ENCODE measurements at places on chromosomes 5 and 9. TPM values are rescaled to one million over a fixed set of nuclear protein-coding genes. Genes with fewer than 3 reads are reported as not detected.

DNA sequence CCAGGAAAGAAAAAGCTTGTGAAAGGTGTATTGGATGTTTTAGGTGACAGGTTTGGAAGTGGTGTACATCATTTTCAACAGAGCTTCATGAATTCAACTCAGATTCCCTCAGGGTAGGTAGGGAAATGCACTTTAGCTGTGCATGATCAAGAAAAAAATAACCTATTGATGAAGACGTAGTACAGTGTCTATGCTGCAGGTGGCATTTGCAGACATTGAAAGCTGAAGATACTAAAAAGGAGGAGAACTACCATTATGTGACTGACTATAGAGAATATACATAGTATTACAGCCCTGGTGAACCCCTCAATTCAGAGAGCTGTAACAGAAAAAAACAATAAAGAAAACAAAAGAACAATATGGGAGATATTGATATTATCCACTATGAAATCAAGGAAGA is 2344.7 kb upstream of the ACO1 start:
- DNase-seq, result no peak

- DNase-seq, result peak; percentile 86
Observed at GRCh38 chr5:33936004-33936380, 194 bp upstream of the RXFP3 start.

DNA sequence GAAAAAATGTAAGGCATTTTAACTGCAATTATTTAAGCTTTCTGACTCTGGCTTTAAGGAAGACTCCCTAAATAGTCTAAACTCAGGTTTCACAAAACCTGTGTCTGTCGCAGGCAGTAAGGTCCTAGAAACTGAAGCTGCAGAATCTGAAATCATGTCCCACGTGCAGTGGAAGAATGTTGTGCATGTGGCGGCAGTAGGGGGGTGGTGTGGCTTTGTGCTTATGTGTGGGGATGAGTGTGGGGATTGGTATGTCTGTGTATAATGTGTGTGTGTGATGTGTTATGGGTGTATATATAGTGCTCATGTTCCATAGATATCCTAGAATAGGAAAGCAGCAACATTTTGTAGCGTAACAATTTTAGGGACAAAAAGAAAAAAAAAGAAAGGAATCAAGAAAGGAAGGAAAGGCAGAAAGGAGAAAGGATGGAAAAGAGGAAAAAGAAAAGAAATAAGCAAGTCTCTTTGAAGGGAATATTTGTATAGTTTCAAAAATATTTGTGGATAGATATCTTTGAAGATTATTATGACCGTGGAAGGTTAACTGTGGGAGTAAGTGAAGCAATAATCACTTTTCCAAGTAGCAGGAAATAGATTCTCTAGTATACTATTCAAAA is 6.6 kb downstream of the ANKDD1B start:
- no peak for DNase-seq

DNA sequence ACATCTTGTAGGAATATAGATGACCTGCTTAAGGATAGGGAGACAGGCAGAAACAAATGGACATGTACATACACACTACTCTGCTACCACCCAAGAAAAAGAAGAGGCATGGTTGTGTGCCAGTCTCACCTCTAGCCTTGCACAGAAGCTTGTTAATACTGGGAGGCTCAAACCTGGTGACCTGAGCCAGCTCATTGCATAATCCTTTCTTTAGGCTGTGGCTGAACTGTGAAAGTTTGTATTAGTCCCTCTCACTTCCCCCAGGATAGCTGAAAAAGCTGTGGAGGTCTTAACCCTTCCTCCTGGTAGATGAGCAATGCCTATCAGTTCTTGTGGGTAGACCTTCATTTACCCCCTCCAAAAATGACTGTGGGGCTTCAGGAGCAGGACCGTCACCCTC is 28.7 kb downstream of the TPD52L3 start:
- no peak for DNase-seq

DNA sequence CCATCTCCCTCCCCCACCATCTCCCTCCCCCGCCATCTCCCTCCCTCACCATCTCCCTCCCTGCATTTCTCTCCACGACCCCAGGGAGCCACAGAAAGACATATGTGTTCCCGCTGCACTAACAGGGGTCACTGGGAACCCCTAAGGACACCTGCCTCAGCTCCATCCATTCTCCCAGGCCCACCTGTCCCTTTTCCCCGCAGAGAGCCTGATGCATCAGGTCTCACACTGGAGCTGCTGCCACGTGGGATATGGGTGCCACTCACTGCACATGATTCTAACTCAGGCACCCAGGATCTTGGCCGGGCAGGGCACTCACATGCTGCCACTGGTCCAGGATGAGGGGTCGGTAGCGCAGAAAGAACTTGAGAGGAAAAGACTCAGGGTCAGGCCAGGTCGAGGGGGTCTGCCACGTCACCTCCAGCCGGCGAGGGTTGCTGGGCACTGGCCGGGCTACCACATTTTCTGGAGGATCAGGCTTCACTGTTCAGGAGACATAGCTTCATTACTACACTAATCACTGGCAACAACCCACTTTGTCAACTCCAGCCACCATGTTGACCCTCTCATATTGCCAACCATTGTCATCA is 33.2 kb upstream of the ENHO start:
- DNase-seq, result peak; percentile 47

GRCh38 chr9:110199643-110200042 is 8.3 kb downstream of the C9orf152 start:
- no peak for DNase-seq

GRCh38 chr9:83554278-83554677 is 16.1 kb upstream of the FRMD3 start:
- no peak for DNase-seq

DNA sequence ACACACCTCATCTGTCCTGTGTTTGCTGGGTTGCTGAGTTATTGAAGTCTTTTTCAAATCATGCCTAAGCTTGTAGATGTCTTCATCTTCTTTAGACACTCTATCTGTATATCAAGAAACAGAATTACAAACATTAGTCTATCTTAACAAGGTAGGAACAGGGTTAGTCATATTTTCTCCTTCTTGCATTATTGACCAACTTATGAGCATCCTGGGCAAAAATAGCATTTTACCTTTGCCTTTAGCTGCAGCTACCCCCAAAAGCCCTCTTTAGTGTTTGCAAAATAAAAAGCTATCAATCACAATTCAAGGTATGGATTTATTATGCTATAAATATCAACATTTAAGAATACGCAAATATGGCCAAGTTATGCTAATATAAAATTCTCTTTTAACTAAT is 3.4 kb downstream of the PLK2 start:
- DNase-seq, result no peak

GRCh38 chr9:136885950-136886578 is at the start of gene TRAF2:
TSS of gene TRAF2 (plus strand) at chr9:136886516. CDS start at chr9:136898741, 12,225 bp downstream.
- DNase-seq, result peak; percentile 97

GRCh38 chr9:5783982-5784381 is 48.9 kb downstream of the ERMP1 start:
- DNase-seq, result no peak

- no peak for DNase-seq
Observed at GRCh38 chr9:78097541-78097940, 65.9 kb upstream of the GNAQ start.

GRCh38 chr5:76583163-76584047 is 39.8 kb downstream of the F2RL2 start:
- no peak for DNase-seq

- DNase-seq, result no peak
Observed at GRCh38 chr5:90949469-90950358, 391.1 kb downstream of the ADGRV1 start.

DNA sequence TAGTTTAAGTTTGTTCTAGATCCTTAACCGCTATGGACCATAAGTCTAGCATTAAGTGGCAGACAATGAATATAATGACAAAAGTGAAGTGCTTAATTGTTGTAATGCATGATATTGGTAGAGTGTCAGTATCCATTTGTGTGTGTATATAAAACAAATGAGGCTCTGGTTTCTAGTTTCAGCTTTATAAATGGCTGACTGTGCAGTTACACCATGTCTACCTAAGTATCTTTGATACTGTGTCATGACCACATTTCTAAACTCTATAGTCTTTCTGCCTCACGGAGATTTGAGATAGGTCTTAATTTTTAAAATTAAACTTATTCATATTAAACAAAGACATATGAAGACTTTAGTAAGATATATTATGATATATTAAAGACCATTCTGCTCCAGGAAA is 92.0 kb downstream of the SPEF2 start:
- DNase-seq, result no peak

GRCh38 chr5:179504191-179504590 is 46.2 kb upstream of the RUFY1 start:
- DNase-seq, result no peak

DNA sequence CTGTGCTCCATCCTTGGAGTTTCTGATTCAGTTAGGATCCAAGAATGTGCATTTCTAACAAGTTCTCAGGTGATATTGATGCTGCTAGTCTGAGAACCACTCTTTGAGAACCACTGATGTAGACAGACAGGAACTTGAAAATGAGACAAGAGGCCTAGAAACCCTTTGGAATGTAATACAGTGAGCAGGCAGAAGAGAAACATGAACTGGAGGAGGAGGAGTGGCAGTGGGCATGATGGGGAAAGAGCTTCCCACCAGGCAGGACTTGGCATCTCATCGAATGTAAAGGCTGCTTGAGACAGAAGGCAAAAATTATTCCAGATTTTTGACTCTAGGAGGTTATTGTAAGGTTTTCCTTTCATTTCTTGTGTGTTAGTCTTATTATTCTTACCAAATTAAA is 295.8 kb upstream of the SGCD start:
- no peak for DNase-seq

- DNase-seq, result no peak
Observed at GRCh38 chr5:180333661-180334060, 19.5 kb downstream of the GFPT2 start.

Gene ARL14EPL
- not detected for polyA plus RNA-seq

Gene PCA3
- 0.46 TPM for polyA plus RNA-seq

Gene TRIM14
- 9.0 TPM for polyA plus RNA-seq

Gene PDZD2
- 17.0 TPM for polyA plus RNA-seq

Gene FOXE1
- polyA plus RNA-seq, result not detected

Gene ADAMTS16
- 1.3 TPM for polyA plus RNA-seq

Gene TNFSF15
- polyA plus RNA-seq, result 17.0 TPM

Gene KCNT1
- polyA plus RNA-seq, result 0.89 TPM

Gene UBE2QL1
- polyA plus RNA-seq, result 0.29 TPM

Gene IL33
- 151 TPM for polyA plus RNA-seq

Gene WNT8A
- not detected for polyA plus RNA-seq
